ENCODE measurements at places on chromosomes 6 and 20.

- no peak for DNase-seq
These were observed 25.3 kb downstream of the SPDEF start for GRCh38 chr6:34530753-34531365.

DNA sequence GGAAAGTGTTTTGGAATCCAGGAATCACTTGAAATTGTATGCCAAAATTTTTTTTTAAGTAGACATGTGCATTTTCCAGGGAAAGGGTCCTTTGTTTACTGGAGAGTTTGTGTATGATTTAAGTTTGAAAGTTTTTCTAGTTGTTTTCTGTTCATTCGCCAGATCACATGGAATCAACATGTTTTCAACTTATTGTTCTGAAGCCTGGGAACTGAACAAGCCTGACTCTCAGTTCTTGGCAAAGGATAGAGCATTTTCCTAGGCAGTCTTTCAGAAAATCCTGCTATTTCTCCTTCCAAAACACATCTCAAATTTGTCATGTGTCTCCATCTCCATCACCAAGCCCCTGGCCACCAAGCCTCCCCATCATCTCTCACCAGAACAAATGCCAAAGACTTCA is 374.8 kb downstream of the MAFB start:
- DNase-seq = no peak

DNA sequence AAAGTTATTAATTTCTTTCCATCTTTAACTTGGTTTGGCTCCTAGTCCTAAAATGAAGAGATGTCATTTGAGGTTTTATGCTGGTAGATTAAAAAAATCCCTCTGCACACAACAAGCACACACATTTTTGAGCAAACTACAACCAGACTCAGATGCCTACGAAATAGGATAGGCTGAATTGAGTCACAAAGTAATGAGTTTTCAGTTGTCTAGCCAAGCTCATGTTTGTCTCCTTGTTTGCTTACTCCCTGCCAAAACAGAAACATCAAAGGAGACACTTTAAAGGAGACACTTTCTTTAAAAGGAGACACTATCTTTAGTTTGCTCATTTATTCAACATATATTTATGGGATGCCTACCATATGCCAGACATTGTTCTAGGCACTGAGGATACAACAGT is 56.2 kb downstream of the TPBG start:
- no peak for DNase-seq

DNA sequence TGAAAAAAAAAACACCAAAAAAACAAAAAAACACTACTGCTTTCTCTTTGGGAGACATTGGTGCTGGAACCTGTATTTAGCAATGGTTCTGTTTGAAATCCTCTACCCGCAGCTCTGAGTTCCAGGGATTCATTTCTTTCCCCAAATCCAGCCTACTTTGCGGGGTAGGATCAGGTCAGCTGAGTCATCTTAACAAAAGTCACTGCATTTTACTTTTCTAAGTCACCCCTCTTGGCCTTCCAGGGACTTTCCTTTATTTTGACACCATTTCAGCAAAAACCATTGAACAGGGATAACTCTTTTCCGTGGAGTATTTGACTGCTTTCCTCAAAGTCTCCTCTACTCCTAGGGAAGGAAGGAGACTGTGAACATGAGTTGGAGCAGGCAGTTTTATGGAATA is 837.6 kb downstream of the MAFB start:
- no peak for DNase-seq

- DNase-seq = no peak
These were observed 113.2 kb downstream of the EDN1 start for GRCh38 chr6:12403201-12403826.

- no peak for DNase-seq
These were observed 317.5 kb upstream of the MOCS1 start for GRCh38 chr6:40251637-40252300.

GRCh38 chr20:14126856-14127255 is 131.5 kb downstream of the MACROD2 start:
- no peak for DNase-seq

DNA sequence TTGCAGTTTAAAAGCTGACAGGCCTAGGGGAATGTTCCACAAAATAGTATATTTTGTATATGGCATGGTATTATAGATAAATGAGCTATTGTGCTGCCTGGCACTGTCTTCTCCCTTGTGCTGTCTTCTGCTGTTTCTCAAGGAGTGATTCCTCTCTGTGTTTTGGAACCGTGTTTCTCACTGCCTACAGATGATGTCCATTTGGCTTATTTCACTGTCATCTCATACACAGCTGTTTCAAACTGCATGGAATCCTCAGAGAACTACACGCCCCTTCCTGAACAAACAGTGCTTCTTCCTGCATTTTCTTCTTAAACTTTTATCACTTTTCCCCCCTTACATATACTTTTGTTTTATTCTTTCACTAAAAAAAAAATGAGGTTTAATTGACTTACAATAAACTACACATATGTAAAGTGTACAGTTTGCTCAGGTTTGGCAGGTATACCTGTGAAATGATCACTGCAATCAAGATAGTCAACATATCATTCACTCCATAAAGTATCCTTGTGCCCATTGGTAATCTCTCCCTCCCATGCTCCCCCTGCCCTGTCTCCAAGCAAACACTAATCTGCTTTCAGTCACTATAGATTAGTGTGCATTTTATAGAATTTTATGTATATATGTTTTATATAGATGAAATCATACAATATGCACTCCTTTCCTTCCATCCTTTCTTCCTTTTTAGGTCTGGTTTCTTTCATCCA is 43.0 kb downstream of the CBFA2T2 start:
- DNase-seq = no peak

DNA sequence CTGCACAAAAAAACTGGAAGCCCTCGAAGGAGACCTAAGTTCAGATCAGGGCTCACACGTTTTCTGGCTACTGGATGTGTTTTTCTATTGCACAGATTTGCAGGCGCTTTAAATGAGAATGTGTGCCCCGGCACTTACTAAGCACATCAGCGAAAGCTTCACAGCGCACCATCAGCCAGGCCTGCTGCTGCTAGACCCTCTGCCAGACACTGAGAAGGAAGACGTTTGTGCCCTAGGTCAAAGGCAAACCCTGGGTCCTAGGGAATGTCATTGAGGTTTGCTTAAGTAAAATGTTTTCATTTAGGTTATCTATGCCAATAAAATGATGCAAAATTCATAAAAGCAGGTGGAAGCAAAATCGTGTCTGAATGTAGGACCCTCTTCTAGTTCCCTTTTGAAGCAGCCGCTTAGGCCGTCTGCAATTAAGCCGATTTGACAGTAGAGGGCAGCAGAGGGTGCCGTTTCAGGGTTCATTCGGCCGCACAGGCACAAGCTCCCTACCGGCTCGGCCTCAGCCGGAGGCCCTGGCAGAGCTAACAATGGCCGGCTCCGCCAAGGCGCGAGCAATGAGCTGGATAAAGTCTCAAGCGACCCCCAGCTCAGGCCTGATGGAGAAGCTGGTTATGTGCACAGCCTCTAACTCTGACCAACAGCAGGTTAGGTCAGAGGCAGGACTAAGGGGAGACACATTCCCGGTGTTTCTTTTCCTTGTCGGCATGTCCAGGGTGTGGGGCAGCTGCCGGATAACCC is 107.2 kb upstream of the FOXA2 start:
- peak; percentile 39 for DNase-seq

- no peak for DNase-seq
These were observed 53.8 kb downstream of the ADAT2 start for GRCh38 chr6:143396497-143397226.

DNA sequence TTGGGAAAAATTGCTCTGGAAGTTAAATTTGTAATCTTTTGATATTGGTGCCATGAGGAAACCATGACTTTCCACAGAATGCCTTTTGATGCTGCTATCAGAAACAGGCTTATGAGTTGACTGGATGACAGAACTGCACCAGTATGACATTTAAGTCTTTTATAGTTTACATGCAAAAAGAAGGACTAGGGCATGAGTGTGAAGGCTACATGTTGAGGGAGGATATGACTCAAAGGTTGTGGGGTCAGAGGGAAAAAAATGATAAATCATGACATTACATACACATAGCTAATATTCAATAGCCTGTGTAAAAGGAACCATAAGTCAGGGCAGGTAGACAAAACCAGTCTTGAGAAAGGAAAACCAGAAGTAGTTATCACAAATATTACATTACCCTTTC is 182.2 kb downstream of the COL12A1 start:
- DNase-seq = no peak

- DNase-seq = no peak
These were observed 58.2 kb downstream of the FAM217A start for GRCh38 chr6:4020822-4021132.

GRCh38 chr6:157879034-157879872 is 56.2 kb downstream of the SNX9 start:
- no peak for DNase-seq

GRCh38 chr6:134873500-134874388 is 76.2 kb downstream of the ALDH8A1 start:
- DNase-seq = no peak

GRCh38 chr20:17822039-17822438 is 122.3 kb downstream of the BANF2 start:
- DNase-seq = peak; percentile 62

- DNase-seq = peak; percentile 15
These were observed 155.8 kb downstream of the MBOAT1 start for GRCh38 chr6:20056350-20056992.

DNA sequence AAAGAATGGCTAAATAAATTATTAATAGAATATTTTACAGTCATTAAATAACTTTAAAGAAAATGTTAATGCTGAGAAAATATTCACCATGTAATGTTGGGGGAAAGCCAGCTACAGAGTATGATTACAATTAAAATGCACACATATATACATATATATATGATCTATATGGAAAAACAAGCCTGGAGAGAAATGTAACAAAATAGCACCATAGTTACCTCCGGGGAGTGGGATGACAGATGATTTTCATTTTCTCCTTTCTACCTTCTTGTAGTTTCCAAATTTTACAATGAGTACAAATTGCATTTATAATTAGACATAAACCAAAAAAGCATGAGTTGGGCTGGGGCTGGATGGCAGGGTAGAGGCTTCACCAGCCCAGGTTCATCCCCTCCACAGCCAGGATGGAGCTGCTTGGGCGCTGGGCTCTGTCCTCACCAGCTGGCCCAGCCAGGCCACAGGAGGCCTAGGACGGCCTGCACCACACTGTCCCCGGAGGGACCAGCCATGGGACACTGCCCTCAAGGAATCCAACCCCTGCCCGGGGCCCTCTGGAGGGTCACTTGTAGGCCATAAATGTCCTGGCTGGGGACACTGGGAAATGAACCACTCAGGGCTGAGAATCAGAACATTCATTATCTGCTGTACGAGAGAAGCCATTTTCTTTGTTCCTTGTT is 10.3 kb downstream of the C20orf203 start:
- no peak for DNase-seq

- DNase-seq = no peak
These were observed 19.0 kb upstream of the STX11 start for GRCh38 chr6:144131248-144131709.

DNA sequence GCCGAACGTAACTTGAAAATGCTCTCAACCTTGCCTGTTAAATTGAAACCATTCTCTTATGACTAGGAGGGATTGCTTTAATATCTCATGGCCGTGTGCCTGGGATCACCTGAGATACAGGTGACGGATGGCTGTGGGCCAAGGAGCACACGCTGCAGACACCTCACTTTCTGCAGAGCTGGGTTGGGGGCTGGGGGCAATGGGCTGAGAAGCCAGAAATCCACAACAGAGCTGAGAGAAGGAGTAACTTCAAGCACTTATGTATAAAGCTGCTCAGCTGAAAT is 170.9 kb downstream of the DTNBP1 start:
- no peak for DNase-seq

- DNase-seq = no peak
These were observed 267.7 kb upstream of the RNF24 start for GRCh38 chr20:4283016-4283415.

DNA sequence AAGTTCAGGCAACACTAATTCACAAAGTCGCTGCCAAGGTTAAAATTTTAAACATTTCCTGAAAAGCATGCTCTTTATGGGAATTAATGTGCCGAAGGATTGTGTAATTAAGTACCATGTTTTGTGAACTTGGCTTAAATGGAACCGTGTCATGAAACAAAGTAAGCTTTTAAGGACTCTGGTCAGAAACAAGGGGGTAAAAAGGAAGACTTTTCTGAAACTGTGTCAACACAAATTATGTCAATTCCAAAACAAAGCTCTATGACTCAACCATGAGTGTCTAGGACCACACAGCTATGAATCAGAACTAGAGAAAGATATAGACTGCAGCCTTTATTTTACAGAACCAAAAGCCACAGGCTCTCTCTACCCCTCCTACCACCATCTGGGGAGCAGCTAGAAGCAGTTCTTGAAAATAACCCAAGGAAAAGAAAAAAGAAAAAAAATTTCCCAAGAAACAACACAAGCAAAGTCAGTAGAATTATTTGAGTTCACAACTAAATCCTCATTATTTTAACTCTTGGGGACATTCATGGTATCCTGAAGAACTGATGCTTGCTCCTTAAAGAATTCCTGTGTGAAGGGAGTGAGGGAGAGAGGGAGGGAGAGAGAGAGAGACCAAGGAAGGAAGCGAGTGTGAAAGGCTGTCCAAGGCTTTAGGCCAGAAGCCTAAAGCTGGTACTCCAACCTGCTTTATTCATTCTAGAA is 81.9 kb downstream of the ZMYND8 start:
- DNase-seq = peak; percentile 87

DNA sequence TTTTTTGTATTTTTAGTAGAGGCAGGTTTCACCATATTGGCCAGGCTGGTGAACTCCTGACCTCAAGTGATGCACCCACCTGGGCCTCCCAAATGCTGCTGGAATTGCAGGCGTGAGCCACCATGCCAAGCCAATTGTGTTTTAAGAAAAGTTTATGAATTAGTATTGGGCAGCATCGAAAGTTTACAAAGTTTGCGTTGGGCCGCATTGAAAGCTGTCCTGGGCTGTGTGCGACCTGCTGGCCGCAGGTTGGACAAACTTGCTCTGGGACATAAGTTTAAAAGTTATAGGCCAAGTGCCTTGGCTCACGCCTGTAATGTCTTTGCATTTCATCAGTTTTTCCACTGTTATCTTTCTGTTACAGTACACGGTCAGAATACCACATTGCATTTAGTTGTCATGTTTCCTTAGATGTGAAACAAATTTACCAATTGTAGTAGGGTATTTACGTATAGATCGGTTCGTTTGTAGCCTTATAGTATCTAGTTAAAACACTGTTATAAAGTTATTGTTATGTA is 39.5 kb downstream of the ASXL1 start:
- DNase-seq = no peak

GRCh38 chr6:140445474-140446004 is 1071.1 kb upstream of the CITED2 start:
- peak; percentile 33 for DNase-seq

DNA sequence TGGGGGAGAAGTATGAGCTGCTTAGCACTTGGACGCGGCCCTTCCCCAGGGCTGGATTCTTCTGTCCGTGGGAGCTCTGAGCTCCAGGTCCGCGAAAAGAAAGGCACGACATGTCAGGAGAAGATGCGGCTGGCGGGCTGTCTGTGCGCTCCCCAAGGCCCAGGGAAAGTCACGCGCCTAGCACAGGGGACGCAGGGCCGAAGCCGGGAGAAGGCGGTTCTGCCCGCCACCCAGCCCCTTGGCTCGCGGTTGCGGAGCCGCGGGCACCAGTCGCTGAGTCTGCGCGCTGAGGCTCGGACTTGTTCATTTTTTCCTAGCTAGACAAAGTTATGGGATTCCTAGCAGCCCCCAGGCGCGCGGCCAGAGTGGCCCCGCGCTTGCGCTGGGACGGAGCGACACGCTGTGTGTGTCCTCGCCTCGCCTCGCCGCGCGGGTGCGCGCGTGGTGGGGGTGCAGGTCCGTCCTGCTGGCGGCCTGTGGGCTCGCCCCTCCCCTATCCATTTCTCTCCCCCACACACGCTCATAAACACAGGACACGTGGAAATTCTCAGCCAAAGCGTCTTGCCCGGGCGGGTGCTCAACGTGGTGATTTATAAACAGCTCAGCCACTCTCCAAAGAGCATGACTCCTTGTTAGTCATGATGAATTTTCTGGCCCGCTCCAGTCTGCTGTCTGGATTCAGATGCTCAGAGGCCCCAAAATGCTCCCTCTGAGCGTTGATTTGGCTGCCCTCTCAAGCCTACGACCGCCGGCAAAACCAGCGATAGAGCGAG is 1.9 kb upstream of the POU3F2 start:
- DNase-seq = peak; percentile 58
